ENCODE measurements at places on chromosomes 3 and 15.
A peak's percentile ranks its signal among the peaks of the same experiment; 100 is the strongest.

- DNase-seq = no peak
Observed at GRCh38 chr3:171385086-171385485, 75.1 kb downstream of the TNIK start.

GRCh38 chr15:75727031-75727531, 14.4 kb upstream of the CSPG4 start:
- no peak for DNase-seq

GRCh38 chr3:52857864-52858263, 23.0 kb upstream of the MUSTN1 start:
- no peak for DNase-seq

DNA sequence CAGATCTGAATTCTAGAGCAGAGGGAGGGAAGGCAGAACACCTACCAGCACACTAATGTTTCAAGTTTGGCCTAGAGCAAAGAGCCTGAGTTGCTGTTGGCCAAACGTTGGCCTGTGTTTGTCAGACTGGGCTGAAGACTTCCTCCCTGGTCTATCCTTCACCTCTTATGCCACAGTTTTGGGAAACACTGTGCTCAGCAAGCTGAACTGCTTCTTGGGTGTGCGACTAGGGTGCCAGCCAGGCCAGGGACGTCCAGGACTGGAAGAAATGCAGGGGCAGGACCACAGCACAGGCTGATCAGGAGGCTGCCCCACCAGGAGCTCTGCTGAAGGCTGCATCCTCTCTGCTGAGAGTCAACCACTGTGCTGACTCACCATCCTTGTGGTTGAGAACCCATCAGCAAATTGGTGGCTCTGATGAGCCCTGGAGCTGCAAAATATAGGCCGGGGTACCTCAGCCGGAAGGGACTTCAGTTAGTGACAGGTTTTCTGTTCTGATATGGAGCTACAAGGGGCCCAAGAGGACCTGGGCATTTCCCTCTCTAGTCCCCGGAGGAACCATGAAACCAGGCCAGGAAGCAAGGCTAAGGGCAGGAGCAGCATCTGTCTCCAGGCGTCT, 131.6 kb upstream of the RASGRP1 start:
- peak; percentile 77 for DNase-seq

DNA sequence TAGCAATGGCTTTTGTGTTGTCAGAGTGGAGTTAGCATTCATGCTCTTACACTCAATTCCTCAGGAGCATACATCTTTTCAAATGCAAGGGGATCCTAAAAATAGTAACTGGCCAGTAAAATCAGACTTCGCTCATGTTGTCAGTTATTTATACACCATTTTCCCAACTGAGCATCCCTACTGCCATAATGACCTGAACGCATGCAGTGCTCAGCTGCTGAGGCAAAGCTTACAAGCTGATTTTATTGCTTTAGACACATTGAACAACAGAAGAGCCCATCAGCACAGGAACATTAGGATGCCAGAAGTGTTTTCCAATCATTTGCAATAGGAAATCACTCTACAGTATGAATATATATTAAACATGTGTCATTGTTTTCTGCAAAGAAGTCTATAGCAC, 689.7 kb upstream of the BCHE start:
- DNase-seq = no peak

GRCh38 chr15:84804005-84804900, 12.9 kb upstream of the ALPK3 start:
- no peak for DNase-seq

- DNase-seq = no peak
Observed at GRCh38 chr3:197183582-197183981, 114.8 kb downstream of the DLG1 start.

DNA sequence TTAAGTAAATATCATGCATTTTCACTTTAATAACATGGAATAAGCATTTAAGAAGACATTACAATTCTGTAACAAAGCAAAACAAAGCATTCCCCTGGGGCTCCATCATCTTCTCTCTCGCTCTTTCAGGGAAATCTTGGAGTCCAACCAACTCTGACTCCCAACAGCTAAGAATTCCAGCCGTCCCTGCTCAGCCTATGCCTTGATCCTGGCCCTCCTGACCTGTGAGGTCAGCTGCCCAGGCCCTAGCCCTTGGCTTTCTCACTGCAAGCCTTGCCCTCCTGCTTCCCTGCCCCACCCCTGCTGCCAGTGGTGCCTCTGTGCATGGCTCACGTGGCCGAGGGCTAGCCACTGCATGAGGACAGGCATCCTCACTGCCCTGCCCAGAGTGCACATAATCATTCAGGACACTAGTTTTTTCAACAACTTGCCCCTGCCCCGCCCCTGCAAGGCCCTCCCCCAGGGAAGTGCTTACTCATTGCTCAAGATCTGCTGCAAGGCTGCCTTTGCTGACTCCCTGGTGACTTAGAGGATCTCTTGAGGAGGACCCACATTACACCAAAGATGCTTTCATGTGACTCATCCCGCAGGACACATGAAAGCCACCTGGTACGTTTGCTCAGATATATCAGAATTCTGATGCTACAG, 37.6 kb downstream of the MTMR10 start:
- DNase-seq = peak; percentile 35

GRCh38 chr3:62562017-62562416, 188.7 kb upstream of the FEZF2 start:
- no peak for DNase-seq
